Brain microvascular endothelial cell (primary cell): ENCODE measurements at places on chromosomes 7 and 10.

DNA sequence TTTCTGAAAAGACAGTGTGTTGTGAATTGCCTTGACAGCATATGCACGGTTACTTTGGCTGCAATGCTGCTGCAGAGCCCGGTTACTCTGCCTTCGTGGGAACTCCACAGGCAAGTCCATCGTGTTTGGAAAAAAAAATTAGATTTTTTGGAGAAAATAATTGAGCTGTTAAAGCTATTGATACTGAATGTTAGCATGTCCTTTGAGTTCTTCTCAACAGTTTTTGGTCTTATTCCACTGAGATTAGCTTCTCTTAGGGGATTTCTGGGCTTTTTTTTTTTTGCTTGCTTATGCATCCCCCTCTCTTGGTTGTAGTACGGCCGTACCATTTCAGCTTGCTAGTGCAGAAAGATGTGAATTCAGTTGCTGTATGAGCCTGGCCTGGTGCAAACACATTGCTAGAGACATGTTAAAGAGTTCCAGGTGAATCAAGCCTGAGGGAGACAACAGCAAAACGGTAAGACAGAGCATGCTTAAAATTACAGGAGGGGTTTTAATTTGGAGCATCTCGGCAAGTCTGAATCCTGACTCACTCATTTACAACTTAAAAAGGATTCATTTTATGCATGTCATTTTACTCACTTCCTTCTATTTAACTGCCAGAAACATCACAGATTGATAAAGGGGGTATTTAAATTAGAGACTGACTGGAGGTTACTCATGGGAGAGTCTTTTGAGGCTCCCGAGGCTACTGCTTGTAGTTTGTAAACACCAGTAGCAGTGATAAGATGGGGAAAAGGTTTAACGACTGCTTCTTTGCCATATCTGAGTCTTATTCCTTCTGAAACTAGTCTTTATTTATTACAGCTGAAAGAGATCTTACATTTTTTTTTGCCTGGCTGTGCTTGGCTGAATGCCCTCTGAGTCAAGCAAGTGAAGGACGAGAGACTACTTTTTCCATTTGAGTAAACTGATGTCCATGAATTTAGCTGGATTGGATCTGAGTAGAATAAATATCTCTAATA, 113.7 kb downstream of the CDK14 start:
- DNase-seq: peak; percentile 39

DNA sequence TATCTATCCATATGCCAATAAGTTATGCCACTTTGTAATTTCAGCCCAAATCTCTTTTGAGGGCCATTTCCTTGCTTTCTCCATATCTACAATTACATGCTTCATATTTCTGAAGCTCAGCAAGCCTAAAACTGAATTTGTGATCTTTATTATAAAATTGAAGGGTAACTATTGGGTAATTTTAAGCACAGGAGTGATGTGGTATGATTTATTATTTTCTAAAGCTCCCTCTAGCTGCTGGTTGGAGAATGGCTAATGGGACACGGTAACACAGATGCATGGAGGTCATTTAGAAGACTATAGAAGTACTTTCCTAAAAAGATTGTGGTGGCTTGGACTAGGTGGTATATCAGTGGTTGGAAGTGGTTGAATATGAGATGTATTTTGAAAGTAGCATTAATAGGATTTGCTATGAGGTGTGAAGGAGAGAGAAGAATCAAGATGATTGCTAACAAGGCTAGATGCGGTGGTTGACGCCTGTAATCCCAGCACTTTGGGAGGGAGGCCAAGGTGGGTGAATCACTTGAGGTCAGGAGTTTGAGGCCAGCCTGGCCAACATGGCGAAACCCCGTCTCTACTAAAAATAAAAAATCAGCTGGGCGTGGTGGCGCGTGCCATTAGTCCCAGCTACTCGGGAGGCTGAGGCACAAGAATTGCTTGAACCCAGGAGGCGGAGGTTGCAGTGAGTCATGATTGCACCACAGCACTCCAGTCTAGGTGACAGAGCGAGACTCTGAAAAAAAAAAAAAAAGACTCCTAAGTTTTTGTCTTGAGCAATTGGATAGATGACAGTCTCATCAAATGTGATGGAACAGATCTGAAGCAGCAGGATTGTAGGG, 13.9 kb downstream of the KLHDC10 start:
- DNase-seq: peak; percentile 19

DNA sequence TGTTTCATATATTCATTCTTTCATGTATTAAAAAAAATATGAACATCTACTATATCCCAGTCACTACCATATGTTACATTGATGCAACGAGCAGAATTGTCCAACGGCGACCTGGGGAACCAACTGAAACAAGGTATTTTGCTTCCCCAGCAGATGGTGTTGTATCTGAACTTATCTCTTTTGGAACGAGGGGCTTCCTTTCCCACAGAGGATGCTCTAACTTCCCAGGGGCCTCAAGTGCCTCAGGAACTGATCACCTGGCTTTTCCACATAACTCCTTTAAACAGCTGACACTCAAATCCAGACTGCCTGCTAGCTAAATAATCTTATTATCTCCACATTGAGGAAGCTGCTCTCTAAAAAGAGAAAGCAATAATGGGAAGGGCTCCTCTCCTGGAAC, 259.3 kb downstream of the HTR7 start:
- no peak for DNase-seq

DNA sequence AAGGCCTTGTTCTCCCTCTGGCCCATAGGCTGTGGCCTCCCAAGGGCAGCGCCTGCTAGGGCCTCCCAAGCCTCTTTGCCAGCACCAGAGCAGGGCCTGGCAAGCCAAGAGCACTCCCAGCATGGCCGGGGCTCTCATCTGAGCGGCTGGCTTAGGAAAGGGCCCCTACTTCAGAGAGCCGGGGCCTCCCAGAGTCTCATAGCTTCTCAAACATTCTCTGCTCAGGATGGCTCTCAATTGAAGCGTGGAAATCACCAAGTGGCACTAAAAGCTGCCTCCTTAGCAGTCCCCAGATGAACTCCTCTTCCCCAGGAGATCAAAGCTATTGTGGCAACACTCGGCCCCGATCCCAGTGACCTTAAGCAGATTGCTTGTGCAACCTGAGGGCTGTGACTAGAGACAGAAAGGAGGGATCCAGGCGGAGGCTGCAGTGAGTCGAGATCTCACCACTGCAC, 69.4 kb downstream of the FAM53B start:
- no peak for DNase-seq

DNA sequence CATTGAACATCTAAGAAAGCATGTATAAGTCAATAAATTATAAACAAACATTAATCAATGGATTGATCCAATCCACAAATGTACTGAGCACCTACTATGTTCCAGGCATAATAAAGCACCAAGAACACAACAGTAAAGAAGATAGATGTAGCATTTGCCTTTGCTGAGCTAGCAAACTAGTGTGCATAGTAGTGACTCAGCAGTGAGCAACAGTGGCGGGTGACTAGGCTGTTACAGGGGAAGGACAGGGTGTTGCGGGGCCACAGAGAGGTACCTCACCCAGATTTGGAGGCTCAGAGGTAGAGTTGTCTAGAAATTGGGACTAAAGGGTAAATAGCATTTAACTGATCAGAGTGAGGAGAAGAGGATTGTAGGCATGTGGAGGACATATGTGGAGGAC, 83.6 kb downstream of the NXPH1 start:
- DNase-seq: no peak

- DNase-seq: peak; percentile 34
Observed at GRCh38 chr7:113698556-113699220, 220.1 kb downstream of the PPP1R3A start.

GRCh38 chr10:71683301-71683700, 36.3 kb downstream of the C10orf105 start:
- DNase-seq: no peak

DNA sequence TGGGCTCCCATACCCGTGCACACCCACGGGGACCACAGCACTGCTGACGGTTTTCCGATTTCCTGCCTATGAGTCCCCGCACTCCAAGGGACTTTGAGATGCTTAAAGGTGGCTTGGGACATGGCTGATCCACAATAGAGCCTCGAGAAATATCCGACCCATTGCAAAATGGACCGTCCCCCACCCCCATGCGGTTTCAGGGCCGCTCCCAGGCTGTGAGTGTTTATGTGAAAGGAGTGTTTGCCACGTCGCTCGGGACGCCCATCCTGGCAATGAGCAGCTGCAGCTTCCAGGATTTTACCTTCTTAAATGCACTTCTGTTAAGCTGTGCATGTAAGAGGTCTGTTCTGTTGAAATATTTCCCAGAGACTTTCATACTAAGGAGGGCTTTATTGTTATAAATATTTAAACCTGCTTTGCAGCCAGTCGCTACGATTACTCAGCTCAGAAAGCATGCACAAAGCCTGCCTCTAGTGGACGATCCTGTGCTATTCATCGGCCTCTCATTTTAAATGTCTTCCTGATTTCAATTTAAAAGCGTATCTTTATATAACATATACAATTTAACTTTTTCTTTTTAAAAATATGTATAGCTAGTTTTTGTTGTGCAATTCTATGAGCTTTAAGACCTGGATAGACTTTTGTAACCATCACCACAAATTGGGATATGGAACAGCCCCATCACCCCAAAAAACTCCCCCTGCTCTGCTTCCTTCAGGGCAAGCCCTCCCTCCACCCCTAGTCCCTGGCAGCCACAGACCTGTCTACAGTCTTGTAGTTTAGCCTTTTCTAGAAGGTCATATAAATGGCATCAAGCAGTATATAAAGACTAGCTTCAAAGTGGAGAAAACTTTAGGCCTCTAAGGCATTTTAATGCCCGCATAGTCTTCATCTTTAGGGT, 418.3 kb downstream of the PAXIP1 start:
- DNase-seq: no peak

GRCh38 chr10:86363833-86364490, 2.6 kb downstream of the GRID1 start:
- DNase-seq: no peak

DNA sequence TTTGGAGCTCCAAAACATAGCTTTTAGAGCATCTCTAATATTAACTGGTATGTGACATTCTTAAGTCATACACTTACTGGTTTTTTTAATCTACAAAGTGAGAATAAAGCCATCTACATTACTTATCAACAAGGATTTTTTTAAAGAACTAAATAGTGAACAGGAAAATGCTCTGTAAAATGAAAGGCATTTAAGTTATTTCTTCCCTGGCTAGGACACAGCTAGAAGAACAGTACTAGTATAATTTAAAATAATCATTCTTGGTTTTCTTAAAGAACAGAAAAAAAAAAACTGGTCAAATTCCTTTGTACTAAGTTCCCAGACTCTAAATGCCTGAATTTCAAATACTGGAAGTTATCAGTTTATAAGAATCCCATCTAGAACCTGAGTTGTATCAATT, 139.5 kb downstream of the SRPK2 start:
- no peak for DNase-seq

GRCh38 chr7:128796327-128796726, 4.6 kb downstream of the CCDC136 start:
- no peak for DNase-seq

DNA sequence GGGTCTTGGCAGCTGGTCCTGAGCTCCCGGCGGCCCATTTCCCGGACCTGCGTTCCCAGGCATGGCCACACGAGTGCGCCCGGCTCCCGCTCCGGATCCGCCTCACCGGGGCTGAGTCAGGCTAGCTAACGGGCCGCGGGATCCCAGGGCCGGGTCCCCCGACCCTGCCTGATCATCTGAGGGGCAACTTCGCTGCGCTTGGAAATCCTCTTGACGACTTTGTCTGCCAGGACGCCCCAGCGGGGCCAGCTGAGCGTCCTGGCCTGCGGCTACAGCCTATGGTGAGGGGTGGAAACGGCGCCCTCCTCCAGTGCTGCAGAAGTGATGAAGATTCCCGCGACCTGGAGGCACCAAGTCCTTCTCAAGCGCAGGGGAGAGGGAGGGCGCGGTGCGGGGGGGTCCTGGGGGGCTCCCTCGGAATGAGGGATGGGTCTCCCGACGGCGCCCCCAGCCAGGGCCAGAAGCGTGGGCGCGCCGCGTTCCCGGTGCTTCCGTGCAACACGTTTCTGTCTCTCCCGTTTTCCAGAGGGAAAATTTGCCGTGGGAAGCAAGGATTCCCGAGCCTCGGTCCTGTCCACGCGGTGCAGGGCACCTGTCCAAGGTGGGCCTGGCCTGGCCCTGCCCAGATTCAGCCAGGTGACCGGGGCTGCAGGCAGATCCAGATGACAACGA, 212.4 kb downstream of the CCSER2 start:
- DNase-seq: peak; percentile 69

DNA sequence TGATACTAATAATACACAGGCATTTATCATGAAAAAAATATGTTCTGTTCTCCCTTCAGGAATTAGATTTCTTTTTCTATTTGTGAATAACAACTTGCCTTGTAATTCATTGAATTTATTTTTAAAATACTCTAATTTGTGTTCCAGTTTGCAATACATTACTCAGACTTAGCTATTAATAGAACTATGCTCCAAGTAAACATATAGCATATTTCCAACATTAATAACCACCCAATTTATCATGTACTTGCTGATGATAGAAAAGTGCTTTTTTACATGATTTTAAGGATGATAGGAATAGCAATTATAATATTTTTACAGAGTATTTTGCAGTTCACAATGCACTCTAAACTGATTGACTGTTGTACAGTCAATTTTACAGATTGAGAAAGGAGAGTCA, 338.8 kb upstream of the SEMA3D start:
- DNase-seq: no peak

- DNase-seq: no peak
Observed at GRCh38 chr10:83957168-83957947, 182.0 kb upstream of the GHITM start.

- no peak for DNase-seq
Observed at GRCh38 chr7:143487566-143487965, 9.9 kb downstream of the TAS2R41 start.

- DNase-seq: no peak
Observed at GRCh38 chr10:110615057-110615747, 28.9 kb upstream of the RBM20 start.

DNA sequence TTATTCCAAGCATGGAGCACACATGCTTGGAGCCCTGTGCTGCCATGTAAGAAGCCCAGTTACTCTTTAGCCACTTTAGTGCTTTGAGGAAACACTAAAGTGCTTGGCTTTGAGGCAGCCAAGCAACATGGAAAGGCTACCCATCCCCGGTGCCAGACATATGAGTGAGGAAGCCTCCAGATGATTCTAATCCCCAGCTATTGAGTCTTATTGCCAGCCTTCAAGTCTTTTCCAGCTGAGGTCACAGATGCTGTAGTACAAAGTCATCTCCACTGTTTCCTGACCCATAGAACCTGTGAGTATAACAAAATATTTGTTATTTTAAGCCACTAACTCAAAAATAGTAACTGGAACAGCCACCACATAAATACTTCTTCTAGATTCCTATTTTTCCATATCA, 91.4 kb upstream of the CYP26C1 start:
- DNase-seq: no peak

- peak; percentile 32 for DNase-seq
Observed at GRCh38 chr10:79082631-79083596, 14.1 kb downstream of the ZMIZ1 start.

DNA sequence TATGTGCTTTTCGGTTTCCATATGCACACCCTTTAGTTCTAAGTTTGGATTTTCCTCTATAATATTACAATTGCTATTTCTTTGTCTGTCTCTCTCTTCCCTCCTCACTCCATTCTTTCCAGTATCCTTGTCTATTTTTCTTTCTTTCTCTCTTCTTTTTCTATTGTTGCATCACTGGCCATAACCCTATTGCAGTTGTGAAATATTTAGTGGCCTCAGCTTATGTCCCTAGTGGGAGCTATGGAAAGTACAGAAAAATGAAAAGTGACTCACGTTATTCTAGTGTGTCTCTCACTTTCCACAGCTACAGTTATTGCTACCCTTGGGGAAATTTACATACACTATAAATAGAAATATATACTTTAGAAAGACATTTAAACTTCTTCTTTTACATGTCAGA, 59.1 kb downstream of the CNTNAP2 start:
- DNase-seq: peak; percentile 4
